Activated CD4-positive, alpha-beta T cell treated with anti-CD3 and anti-CD28 coated beads, Interleukin-2, amount 10 ng/mL, durations not matched to agents 7 days and 5 days (primary cell): ENCODE measurements at places on chromosomes 6 and 20. TPM values are rescaled to one million over a fixed set of nuclear protein-coding genes. Genes with fewer than 3 reads are reported as not detected.

The TBC1D7 gene
- total RNA-seq, result 20.0 TPM

The CST2 gene
- total RNA-seq, result not detected

The FOXC1 gene
- not detected for total RNA-seq

The CALHM4 gene
- not detected for total RNA-seq

The AKAP7 gene
- 8.8 TPM for total RNA-seq

- DNase-seq, result no peak
Measured at GRCh38 chr20:46101957-46102356, 12.2 kb upstream of the NCOA5 start.

GRCh38 chr6:8187209-8187608, 84.9 kb upstream of the EEF1E1 start:
- DNase-seq, result no peak

GRCh38 chr20:48098866-48099265, 313.6 kb upstream of the SULF2 start:
- DNase-seq, result no peak

GRCh38 chr6:27838945-27839625, 73.1 kb downstream of the OR2B2 start:
- DNase-seq, result peak; percentile 20

GRCh38 chr6:10399451-10399850, 15.4 kb downstream of the TFAP2A start:
- DNase-seq, result no peak

DNA sequence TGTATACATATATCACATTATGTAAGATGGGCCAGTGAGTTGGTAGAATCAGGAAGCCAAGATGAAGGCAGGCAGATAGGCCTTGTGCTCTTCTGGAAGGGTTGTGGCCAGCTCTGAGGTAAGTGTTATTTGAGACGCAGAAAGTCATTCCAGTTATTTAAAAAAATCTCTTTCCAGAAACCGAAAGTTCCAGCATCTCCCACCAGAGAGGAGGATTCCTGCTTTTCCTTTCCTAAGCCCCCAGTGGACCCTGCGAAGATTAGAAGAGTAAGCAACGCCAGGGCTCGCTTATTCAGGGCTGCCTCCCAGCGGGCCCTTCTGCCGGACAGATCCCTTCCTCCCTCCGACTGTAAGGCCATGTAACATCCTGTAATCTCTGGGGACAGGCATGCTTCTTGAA, 20.4 kb downstream of the ARMC2 start:
- no peak for DNase-seq

- DNase-seq, result peak; percentile 32
Measured at GRCh38 chr6:169868458-169868857, 117.0 kb downstream of the ERMARD start.
